ENCODE measurements at places on chromosomes 1 and 21.

DNA sequence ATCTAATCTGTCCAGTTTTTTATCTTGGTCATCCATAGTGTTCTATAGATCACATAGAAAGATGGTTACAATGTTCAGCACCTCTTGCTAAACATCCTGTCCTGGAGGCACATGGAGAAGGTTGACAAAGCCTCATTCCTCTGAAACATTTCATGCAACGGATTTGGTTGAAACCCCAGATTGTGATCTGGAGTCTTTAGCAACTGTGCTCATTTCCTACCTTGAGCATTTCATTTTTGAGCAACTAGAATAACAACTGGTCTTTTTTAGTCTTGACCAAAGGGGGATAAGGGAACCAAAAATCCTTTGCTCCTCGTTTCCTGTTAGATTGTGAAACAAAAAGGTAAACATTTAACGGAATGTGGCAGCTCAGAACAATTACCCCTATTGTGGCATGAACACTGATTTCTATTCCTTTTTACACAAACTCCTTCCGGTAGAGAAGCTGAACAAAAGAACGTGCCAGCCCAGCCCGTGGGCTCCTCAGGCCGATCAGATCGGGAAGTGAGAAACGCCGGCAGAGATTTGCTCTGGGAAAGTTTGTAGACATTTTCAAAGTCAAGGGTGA is 94.7 kb upstream of the ERRFI1 start:
- DNase-seq = peak; percentile 72

DNA sequence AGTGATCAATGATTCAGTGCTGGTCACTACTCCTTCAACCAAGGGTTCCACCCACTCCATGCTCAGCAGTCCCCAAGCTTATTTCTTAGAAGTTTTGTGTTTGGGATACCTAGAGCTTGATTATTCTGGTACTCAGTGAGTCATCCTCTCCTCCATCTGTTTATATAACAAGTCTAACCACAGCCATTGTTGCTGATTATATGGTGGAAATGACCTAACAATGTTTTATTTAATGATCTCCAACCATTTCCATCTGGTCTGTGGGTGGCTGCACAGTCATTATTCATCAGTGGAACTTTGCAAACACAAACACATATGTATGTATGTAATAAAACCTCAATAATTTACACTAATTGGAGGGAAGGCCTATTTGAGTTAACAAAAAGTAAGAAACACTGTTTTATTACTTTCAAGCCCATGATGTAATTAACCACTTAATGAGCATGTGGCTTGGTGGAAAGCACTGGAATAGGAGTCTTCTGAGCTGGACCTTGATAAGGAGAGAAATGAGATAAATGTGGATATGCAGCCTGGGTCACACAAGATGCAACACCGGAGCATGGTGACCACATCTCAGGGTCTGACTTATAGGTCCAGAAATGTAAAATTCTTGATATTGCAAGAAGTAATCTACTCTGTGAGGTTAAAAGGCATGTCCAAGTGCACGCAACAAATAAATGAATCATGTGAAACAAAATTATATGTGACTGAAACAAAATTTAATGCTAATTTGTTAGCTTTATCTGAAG is 99.0 kb upstream of the WLS start:
- DNase-seq = peak; percentile 67

GRCh38 chr1:201666102-201666501 is 127.2 kb downstream of the NAV1 start:
- no peak for DNase-seq

DNA sequence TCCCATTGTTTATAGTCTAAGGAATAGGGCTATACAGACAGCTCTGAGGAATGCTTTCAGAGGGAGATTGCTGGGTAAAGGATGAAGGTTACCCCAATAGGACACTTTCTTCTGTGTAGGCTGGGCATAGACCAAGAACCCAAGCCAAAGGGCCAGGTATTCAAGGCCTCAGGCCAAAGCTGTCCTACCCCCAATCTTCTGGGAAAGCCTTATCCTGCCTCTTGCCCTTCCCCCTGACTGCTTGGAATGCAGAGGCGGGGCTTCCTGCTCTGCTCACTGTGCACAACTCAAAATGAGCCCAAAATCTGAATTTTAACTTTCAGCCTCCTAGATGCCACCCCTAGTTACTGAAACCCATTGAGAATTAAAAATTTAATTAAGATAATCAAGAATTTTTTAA is 2.2 kb downstream of the OR10Z1 start:
- DNase-seq = no peak

DNA sequence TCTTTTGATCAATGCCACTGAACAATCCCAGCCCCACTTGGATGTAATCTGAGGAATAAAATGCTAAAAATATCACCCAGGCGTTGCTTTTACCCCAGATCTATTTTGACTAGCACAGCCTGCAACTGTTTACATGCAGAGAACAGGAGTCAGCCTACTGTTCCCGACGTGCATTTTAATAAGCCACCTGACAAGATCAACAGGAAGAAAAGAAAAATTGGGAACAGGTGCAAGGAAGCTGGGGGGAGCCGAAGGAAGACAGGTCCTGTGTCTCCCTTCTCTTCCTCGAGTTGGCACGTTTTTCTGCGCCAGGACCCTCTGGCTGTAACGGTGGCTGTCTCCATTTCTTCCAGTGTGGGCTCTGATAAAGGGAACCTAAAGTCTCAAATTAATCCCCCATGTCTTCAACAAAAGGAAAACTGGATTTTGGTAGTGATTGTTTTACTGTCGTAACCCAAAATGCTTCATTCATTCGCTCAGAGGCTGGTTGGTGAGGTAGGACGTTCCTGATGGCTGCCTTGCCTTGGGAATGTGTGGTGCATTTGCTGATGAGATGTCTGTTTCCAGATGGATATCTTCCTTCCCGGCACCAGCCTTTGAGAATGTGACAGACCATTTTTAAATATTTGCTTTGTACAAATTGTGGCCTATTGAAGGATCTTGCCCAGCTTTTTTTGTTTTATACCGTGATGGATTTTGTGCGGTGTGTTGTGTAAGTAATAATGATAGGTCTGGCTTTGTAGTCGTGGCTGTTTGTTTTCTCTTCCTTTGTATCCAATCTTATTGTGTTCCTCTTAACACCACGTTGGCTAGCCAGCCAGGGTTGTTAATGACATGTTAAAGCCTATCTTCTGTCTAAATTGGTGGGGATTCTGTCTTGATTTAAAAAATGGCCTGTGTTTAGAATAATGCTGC is 117.5 kb downstream of the C1orf21 start:
- DNase-seq = no peak

DNA sequence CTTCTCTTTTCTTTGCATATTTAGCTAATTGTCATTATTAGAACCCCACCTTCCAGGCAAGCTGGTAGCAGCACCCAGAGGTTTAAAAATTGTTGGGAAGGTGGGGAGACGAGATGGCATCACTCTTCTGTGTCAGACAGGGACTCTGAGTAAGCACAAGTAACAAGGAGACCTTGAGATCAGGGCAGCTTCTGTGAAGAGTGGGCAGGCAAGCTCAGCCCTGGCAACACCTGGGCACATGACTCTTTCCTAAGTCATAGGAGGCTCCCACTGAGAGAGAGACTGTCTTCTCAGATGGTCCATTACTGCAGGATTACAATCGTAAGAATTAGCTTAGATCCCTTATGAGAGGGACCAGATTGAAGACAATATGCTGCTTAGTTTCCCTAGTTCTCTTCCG is 183.5 kb downstream of the BRINP2 start:
- no peak for DNase-seq

DNA sequence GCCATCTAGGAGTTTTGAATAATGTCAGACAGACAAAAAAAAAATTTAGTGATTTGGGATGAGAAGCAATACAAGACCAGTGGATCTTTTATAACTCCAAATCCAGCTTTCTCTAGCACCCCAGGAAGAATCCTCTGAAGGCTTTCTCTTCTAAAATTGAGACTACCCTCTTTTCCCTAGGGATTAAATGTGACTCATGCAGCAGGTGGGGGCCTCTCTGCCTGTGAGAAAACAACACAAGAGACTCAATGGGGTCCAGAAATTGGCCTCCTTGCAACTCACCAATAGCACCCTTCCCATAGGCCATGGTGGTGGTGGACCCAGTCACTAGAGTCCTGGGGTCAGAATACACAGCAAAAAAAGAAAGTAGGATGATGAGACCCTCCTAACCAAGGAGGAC is 120.3 kb upstream of the ATP1A1 start:
- DNase-seq = no peak

GRCh38 chr1:175808573-175808972 is 65.2 kb upstream of the TNR start:
- no peak for DNase-seq
